ENCODE measurements at places on chromosomes 7 and 10. TPM values are rescaled to one million over a fixed set of nuclear protein-coding genes. Genes with fewer than 3 reads are reported as not detected.

Gene SUFU
- total RNA-seq = 11.8 TPM

Gene EPDR1
- 23.2 TPM for total RNA-seq

Gene AKR1C3
- 60.8 TPM for total RNA-seq

Gene CYP3A4
- not detected for total RNA-seq

Data from right cardiac atrium (tissue), 5 donors.